ENCODE measurements at places on chromosomes 12 and 14.

DNA sequence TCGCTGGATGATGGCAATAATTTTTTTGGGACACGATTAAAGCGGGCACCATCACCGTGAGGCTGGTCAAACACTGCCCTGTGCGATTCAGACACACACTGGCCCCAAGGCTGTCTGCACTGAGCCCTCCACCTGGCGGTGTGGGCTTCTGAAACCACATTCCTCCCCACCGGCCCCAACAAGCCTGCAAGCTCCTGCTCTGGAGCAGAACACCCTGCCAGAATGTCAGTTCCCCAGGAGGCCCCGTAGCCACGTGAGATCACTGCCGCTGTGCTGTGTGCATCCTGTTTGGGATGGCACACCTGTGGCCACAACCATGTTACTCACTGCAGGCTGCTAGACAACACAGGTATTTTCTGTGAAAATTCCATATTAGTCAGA, 7.9 kb downstream of the GSC start:
- no peak for DNase-seq

DNA sequence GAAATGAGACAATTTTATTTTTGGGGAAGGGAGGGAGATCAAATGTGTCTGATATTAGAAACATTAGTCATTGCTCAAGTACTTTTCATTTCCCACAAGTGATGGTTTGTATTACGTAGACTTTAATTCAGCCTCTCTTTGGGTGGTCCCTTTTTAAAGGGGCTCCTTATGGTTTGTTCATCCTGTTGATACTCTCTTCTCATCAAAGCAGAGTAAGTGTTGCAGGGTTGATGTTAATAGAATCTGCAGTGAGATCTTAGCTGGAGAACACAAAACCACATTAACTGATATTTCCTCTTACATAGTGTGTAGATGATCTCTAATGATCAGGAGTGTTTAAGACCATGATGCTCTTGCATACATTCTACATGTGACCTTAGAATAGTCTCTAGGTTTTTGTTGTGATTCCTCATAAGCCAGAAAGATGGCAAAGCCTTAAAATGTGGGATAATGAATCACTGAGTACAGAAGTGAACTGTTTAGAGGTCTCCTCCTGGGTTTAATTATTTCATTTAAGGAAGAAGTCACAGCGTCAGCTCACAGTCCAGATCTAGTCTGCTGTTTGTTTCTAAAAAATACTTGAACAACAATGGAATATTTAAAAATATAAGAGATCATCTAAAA, 87.4 kb upstream of the PTPRR start:
- no peak for DNase-seq

- DNase-seq = no peak
Observed at GRCh38 chr14:83085725-83086124, 1552.1 kb upstream of the SEL1L start.

- DNase-seq = no peak
Observed at GRCh38 chr12:108614639-108615038, 16.8 kb upstream of the TMEM119 start.

GRCh38 chr14:101035466-101036225, 132.1 kb upstream of the RTL1 start:
- no peak for DNase-seq

- DNase-seq = no peak
Observed at GRCh38 chr14:50064993-50065392, 51.4 kb downstream of the VCPKMT start.

DNA sequence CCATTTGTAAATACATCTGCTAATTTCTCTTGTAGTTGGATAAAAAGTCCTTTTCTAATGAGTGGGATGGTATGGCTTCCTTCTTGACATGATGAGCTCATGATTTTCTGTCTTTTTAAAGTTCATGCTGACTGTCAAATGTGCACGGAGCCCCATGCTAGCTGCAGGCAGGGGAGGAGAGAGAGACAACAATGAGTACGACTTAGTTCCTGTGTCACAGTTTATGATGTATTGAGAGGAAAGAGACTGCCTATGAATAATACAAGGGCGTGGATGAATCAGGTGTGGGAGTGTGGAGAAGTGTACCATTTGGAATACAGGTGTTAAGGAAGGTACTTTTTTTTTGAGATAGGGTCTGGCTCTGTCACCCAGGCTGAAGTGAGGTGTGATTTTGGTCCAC, 10.7 kb upstream of the TBC1D30 start:
- no peak for DNase-seq

DNA sequence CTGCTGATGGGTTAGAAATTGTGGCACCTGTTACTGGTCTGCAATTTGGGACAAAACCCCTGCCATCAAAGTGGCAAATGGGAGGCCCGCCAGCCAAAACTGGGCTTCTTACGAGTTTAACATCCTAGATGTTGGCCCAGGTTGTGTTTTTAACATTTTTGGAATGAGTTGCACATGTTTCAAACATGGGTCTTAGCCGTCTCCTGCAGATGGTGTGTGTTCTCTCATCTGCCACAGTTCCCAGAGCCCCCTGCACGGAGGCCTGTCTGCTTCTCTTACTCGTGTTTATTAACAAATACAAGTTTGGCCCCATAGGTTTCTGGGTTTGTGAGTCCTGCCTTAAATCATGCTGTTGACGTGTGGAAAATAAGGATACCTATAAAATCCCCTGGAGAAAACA, 46.5 kb downstream of the CACNA2D4 start:
- DNase-seq = no peak

DNA sequence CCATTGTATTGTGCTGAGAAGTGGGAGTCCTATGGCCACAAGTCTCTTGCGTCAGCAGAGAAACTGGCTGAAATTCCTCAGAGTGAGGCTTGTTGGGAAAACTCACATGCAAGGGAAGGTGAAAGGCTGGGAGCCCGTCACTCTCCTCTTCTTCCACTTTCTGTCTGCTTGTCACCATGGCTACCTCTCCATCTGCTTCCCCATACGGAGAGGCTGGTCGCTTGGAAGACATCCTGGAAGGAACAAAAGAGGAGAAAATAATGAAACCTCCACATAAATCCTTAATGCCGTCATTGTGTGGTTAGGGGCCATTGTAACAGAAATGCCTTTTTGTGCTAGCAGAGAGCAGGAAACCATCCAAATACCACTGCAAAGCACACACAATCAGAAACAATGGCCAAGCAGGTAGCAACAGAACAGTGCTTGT, 53.7 kb downstream of the SOX5 start:
- DNase-seq = peak; percentile 10

- no peak for DNase-seq
Observed at GRCh38 chr14:75392686-75393641, 34.9 kb upstream of the JDP2 start.

DNA sequence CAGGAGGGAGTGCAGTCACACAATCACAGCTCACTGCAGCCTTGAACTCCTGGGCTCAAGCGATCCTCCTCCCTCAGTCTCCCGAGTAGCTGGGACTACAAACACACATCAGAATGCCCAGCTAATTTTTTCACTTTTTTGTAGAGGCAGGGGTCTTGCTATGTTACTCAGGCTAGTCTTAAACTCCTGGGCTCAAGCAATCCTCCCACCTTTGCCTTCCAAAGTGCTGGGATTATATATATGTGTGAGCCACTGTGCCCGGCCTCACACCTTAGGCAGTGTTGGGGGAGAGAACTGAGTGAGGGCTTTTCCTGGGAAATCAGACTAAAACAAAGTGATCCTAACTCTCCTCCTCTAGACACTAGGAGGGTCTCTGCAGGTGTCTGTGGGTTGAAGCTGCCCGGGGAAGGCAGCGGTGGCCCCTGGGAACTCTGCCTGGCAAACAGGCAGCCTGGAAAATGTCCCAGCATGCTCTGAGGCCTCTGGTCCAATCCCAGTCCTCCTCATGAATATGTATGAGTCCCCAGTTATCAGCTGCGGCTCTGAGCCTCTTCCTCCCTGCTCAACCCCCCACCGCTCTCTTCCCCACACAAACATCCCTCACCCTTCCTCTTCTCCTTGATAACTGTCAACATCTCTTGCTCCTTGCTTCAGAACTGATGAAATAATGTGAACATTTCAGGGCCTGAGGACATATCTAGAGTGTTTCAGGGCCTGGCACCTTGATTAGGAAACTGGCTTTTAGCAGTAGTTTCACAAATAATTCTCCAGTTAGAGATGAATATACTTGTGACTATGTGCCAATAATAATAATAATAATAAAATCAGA, 7.9 kb upstream of the NAA25 start:
- DNase-seq = peak; percentile 54

DNA sequence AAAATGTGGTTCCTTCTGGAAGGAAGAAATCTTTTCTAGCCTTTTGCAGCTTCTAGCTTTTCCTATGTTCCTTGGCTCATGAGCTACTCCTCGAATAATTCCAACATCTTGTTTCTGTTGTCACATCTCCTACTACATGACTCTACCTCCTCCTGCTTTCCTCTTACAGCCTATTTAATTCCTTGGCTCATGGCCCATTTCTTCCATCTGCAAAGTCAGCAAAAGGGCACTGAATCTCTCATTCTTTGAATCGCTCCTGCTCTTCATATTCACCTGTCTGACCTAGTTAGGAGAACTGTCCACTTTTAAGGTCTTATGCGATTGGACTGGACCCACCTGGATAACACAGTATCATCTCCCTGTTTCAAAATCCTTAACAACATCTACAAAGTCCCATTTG, 15.8 kb downstream of the PRKD1 start:
- DNase-seq = no peak

DNA sequence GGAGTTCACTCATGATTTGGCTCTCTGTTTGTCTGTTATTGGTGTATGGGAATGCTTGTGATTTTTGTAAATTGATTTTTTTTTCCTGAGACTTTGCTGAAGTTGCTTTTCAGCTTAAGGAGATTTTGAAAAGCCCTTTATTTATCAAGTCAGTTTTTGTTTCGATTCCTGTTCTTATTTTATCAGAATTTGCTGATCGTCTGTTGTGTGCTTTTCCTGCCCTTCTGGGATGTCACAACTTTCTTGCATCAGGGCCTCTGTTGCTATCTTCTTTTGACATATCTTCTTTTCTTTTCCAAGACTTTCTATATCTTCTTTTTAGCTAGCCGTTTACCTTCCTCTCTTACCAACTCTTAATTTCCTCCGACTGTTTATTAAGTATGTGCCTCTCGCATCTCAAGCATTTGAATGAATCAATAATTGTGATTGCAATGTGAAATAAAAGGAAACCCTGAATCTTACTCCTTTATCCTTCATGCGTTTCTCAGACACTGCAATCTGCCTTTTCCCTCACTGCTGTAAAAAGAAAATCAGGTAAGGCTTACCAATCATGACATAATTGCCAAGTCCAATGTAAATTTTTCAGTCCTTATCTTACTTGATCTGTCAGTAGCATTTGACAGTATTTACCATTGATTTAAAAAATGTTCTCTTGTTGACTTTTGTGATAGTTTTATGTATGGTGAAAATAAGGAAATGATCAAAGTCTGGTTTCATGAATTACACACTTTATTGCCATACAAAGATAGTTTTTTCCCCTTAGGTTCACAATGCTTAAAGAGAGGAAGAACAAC, 53.0 kb downstream of the ETNK1 start:
- no peak for DNase-seq

GRCh38 chr14:37170237-37170636, 2.2 kb downstream of the SLC25A21 start:
- DNase-seq = no peak

GRCh38 chr12:47901718-47902093, 3.1 kb downstream of the VDR start:
- DNase-seq = no peak

GRCh38 chr12:76398106-76398505, 49.9 kb upstream of the BBS10 start:
- no peak for DNase-seq

- no peak for DNase-seq
Observed at GRCh38 chr12:29695026-29695425, 88.7 kb downstream of the TMTC1 start.

DNA sequence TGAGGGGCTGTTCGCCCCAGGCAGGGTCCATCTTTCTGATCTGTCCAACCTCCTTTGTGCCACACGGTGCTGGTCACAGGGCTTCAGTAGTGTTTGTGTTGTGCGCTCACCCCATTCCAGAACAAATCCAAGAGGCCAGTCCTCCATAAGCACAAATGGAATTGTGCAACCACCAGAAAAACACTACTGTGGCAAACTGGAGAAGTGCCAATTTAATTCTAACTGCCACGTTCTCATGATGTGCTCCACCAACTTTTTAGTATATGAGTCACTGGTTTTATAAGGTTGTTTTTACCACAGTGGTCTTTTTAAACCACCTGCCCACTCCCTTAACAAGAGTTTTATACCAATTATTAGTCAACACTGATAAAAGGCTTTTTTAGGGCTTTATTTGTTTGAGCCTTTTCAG, 380.2 kb downstream of the NAV3 start:
- DNase-seq = no peak

DNA sequence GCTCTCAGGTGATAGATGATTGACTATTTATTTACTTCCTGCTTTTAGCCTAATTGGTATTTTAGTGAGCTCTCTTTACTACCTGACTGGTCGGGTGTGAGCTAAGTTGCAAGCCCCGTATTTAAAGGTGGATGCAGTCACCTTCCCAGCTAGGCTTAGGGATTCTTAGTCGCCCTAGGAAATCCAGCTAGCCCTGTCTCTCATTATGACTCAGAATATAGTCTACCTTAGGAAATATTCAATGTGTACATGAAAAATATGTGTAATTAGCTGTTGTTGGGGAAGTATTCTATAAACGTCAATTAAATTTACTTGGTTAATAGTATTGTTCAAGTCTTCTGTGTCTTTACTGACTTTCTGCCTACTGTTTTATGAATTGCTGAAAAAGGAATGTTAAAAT, 306.9 kb upstream of the DIO2 start:
- DNase-seq = no peak

- DNase-seq = no peak
Observed at GRCh38 chr12:119222222-119222951, 43.7 kb downstream of the HSPB8 start.

DNA sequence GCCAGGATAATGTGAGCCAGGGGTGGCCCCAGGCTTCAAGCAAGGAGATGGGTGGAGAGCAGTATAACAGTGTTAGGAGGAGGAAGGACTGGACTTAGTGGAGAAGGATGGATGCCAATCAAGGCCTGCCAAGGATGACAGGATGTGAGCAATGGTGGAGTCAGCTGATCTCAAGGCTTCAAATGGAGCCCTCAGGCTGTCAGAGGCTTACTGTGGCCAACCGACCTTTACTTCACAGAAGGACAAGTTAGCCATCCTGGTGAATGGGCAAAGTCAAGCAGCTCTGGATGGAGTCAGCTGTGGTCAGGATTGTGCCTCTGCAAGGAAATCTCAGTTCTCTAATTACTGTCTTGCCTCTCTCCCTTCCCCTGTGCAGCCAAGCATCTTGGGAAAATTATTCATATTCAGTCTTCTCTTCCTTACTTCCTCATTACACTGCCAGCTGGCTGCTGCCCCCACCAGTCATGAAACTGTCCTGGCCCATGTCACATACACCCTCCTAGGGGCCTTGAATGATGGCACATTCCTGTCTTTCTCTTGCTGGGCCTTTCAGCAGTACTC, 7.6 kb upstream of the STAT6 start:
- no peak for DNase-seq

- DNase-seq = no peak
Observed at GRCh38 chr12:32390572-32391219, 8.7 kb upstream of the FGD4 start.

GRCh38 chr14:52272375-52272774, 4.9 kb downstream of the PTGDR start:
- no peak for DNase-seq

DNA sequence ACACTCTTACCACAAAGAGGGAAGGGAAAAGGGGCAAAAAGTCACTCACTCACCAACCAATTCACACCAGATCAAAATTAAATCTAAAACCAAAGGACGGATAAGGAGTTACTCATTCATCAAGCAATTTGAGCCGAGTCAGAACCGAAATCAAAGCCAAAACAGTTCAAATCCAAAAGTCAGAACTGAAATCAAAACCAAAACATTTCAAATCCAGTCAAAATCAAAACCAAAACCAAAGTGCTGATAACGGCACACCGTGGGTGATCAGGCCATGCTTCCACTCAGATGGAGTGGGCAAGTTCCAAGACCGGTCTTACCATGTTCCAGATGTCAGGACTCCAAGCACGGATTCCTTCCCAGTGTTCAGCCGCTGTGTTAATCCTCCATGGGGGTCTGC, 139.5 kb downstream of the SLC38A6 start:
- DNase-seq = no peak
